ENCODE measurements at places on chromosomes 1 and 21.

DNA sequence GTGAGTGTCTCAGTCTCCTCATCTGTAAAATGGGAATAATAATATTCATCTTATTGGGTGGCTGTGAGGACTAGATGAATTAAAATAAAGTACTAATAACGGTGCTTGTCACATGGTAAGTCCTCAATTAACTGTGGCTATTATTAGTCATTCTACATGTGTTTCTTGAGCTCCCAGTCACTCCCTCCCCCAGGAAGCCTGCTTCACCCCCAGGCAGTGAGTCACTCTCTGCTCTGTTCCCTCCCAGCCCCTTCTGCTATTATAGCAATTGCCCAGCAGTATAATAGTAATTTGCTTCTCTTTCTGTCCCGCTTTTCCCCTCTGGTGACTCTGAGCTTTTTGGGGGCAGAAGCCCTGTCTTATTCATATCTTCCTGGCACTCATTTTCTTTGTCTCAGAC is 102.0 kb downstream of the BEND5 start:
- DNase-seq: no peak

- DNase-seq: no peak
Observed at GRCh38 chr1:6686294-6686693, 15.3 kb downstream of the DNAJC11 start.

DNA sequence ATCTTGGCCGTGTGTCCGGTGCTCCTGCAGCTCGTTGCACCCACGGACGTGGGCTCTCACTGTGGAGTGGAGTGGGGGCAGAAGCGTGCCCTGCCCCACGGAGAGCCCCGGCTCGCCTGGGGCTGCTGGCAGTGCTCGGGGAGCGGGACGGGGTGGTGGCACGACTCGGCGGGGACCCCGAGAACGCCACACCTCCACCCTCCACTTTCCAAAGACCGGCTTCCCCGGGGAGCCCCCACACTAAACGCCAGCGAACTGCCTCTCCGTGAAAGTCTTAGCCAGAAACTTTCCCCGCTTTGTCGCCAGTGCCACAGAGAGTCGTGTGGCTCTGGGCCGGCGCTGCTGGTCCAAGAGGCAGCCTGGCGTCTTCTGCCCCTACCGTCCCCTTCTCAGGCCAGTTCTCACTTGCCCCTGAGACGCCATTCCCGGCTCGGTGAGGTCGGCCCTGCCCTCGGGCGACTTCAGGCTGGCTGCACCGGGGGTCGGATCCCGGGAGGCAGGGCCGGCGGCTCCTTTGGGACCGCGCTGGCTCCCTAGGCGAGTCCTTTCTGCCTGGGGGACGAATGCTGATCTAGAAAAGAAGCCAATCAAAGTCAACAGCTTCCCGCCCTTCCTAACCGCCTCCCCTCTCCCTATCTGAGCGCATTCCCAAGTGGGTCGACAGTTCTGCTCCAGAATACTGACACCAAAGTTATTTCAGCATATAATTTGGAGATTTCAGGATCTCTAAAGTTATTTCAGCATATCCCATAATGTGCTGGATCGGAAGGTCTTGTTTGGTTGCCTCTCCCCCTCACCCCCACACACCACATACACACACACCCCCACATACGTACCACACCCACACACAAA is 2.6 kb upstream of the SAMD13 start:
- peak; percentile 6 for DNase-seq

- no peak for DNase-seq
Observed at GRCh38 chr1:165411396-165411795, 33.5 kb downstream of the RXRG start.

DNA sequence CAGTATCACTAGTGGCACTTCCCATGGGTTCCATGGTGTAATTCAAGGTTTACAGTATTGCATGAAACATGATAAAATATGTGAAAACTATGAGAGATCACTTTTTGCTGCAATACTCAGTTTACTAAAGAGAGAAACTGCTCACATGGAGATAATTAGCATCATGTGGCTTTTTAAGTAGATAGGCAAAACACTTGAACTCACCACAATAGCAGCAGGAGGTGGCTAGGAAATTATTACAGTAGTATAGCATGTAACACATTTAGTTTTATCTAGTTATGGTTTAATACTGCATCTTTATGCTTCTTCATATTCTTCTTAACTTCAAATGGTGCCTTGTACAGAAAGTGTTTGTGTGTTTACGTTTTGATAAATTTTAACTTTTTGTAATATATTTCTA is 698.5 kb upstream of the BRINP3 start:
- DNase-seq: no peak

DNA sequence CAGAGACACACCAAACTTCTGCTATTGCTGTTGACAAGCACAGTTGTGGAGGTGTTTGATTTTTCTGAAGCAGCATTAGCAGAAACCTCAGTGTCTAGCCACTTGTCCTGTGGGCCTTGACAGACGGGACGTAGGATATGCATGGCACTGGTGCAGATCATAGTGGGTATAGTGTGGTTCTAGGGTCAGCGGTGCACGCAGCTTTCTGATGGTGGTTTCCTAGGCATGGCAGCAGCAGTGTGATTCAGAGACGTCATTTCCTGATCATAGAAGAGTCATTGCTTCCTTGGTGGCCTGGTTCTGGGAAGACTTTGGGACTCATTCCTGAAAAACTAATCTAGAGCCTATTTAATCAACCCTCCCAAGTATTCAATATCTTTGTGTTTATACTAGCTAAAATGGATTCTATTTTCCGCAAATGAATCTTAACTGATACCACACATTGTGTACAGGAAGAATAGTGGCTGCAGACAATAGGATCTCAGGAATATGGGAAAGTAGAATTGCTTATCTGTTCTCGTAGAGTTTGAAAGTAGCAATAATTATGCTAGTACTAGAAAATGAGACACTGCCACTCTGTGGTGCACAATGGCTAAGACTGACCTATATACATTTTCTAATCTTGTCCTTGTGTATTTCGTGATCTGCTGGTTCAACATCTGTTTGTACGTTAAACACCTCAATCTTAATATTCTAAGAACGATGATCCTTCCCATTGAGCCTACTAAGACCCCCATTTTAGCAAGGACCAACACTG is 2.8 kb upstream of the USP1 start:
- DNase-seq: no peak

DNA sequence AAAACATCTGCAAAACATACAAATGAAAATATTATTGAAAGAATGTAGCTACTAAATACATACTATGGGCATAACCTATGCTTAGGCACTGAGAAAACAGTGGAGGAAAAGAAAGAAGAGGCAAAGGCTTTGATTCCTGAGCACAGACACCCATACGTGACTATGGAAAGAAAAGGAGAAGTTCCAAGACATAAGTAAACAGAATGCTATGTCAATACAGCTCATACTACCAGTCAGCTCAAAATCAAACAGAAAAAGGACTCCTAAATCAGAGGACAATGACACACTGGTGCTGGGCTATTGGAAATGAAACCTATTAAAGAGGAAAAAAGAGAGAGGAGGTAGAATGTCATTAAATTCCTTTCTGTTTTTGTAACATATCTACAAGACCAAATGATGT is 225.4 kb downstream of the SMYD3 start:
- no peak for DNase-seq

DNA sequence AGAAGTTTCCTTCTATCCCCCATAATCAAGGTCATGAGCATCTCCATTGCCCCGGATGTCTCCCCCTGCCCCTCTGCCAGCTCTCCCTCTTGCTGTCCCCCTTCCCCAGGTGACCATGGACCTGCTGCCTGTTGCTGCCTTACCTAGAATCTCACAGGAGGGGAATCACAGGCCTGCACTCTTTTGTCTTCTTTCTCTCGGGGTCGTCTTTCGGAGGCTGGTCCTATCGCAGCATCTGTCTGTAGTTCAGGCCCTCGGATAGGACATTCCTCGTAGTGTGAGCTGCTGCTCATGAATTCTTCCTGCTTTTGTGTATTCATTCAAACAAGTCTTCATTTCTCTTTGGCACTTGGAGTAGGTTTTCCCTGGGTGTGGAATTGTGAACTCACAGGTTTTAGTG is 39.9 kb upstream of the ACTRT2 start:
- no peak for DNase-seq

DNA sequence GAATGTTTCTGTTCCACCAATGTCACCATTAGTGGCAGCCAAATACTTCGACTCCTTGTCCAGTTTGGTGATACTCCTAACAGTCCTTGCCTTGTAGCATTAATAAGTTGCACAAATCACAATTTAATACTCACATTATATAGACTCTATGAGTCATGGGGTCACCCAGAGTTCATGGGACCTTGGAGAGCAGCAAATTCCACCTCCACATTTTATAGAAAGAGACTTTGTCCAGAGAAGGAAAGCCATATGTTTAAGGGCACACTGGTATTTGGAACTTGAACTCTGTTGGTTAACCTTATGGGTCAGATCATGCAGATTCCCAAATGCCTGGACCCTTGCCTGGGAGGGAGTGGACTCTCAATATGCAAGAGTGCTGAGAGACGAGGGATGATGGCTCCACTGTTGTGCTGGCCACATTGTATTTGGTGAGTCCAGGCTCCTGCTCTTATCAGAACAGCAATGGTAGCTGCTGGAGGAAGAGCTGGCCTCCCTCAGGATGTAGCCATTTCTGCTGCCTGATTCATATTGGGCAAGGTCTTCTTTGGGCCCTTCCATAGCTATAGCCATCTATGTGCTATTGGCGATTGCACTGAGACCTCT is 30.6 kb downstream of the DNAJC6 start:
- no peak for DNase-seq

- no peak for DNase-seq
Observed at GRCh38 chr1:44829506-44830384, 13.3 kb downstream of the PTCH2 start.
